ENCODE measurements at places on chromosomes 4 and X. TPM values are rescaled to one million over a fixed set of nuclear protein-coding genes. Genes with fewer than 3 reads are reported as not detected.

CCNA2 gene
- total RNA-seq: 47.8 TPM

SORCS2 gene
- total RNA-seq: 5.1 TPM

BEND2 gene
- not detected for total RNA-seq

SPANXA2 gene
- 0.22 TPM for total RNA-seq

PDCL2 gene
- total RNA-seq: not detected

NPY2R gene
- total RNA-seq: 0.09 TPM

MAGEA2 gene
- not detected for total RNA-seq

DACH2 gene
- total RNA-seq: not detected

LRAT gene
- not detected for total RNA-seq

QRFPR gene
- not detected for total RNA-seq

WDR17 gene
- 2.0 TPM for total RNA-seq

XK gene
- 0.39 TPM for total RNA-seq

CHRDL1 gene
- not detected for total RNA-seq

MCF2 gene
- not detected for total RNA-seq

ZFX gene
- total RNA-seq: 8.8 TPM

PF4V1 gene
- not detected for total RNA-seq

GPR143 gene
- 0.16 TPM for total RNA-seq

LDOC1 gene
- total RNA-seq: 101 TPM

ZXDA gene
- 1.4 TPM for total RNA-seq

DIPK2B gene
- not detected for total RNA-seq

SMIM10 gene
- 0.17 TPM for total RNA-seq

BEX4 gene
- total RNA-seq: 2.3 TPM

PCDH7 gene
- 0.03 TPM for total RNA-seq

XPNPEP2 gene
- not detected for total RNA-seq

CYP4V2 gene
- total RNA-seq: 2.9 TPM

ENPEP gene
- 0.07 TPM for total RNA-seq

ANOS1 gene
- 0.08 TPM for total RNA-seq

PITX2 gene
- 1.2 TPM for total RNA-seq

PLP1 gene
- not detected for total RNA-seq

SLIT2 gene
- total RNA-seq: 0.07 TPM

SOX3 gene
- total RNA-seq: not detected

STAP1 gene
- not detected for total RNA-seq

ADAMTS3 gene
- 0.06 TPM for total RNA-seq

CNKSR2 gene
- 3.1 TPM for total RNA-seq

DDX60 gene
- total RNA-seq: 4.2 TPM

SSX4 gene
- total RNA-seq: not detected

REPS2 gene
- 0.32 TPM for total RNA-seq

SASH3 gene
- not detected for total RNA-seq

NXF3 gene
- not detected for total RNA-seq

LRP2BP gene
- 0.10 TPM for total RNA-seq

SLC16A2 gene
- 29.4 TPM for total RNA-seq

STIM2 gene
- 12.7 TPM for total RNA-seq

NMU gene
- total RNA-seq: 0.74 TPM

SMIM10L2A gene
- 0.19 TPM for total RNA-seq

MAGEA3 gene
- 2.5 TPM for total RNA-seq

TADA2B gene
- total RNA-seq: 13.6 TPM

STARD8 gene
- total RNA-seq: 1.8 TPM

DRP2 gene
- 0.21 TPM for total RNA-seq

PROM1 gene
- total RNA-seq: 0.34 TPM

PCDH18 gene
- total RNA-seq: not detected

ZNF185 gene
- total RNA-seq: 6.7 TPM

NELFA gene
- 26.6 TPM for total RNA-seq

NOX1 gene
- not detected for total RNA-seq

FRAS1 gene
- 1.5 TPM for total RNA-seq

RASSF6 gene
- 1.1 TPM for total RNA-seq

DCLK2 gene
- total RNA-seq: 10.4 TPM

HSD17B13 gene
- total RNA-seq: 0.06 TPM
